CD4-positive, alpha-beta memory T cell (primary cell): ENCODE measurements at places on chromosomes 6 and 20. TPM values are rescaled to one million over a fixed set of nuclear protein-coding genes. Genes with fewer than 3 reads are reported as not detected.

DNA sequence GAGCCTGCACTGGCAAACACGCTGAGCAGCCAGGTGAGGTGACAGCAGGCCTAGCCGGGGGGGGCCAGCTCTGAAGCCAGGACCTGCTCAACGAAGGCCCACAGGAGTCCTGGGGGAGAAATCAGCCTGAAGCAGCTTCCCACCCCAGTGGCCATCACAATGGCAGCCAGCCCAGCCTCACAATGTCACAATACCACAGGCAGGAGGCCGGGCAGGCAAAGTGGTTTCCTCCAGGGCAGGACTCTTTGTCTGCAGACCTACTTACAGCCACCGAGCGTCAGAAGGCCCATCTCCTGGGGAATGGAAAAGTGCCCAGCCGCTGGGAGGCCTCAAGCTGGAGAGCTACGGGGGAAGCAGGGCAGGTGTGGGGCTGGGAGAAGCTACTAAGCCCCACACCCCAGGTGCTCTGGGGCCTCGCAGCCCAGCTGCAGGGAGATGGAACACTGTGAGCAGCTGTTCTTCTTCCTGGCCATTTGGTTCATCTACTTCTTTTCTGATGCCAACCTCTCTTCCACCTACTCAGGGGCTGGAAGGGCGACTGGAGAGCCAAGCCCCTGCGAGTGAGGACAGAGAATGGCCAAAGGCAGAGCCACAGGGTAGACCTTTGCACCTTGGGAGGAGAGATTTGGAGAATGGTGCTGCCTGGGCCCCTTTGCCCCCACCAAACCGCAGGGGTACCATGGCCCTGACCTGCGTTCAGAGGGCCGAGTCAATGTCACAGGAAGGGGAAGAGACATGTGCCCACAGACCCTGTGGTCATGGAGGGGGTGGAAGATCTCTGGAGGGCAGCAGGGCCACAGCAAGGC, 22.3 kb upstream of the AVP start:
- no peak for DNase-seq
- no peak overlapping the region for H3K4me3 ChIP-seq
- peaks cover 5% of the 10 kb centered on the region for H3K36me3 ChIP-seq
- H3K27me3 ChIP-seq = no peaks in the 10 kb centered on the region
- peaks cover 12% of the 10 kb centered on the region for H3K4me1 ChIP-seq
- H3K27ac ChIP-seq = no peak overlapping the region

DNA sequence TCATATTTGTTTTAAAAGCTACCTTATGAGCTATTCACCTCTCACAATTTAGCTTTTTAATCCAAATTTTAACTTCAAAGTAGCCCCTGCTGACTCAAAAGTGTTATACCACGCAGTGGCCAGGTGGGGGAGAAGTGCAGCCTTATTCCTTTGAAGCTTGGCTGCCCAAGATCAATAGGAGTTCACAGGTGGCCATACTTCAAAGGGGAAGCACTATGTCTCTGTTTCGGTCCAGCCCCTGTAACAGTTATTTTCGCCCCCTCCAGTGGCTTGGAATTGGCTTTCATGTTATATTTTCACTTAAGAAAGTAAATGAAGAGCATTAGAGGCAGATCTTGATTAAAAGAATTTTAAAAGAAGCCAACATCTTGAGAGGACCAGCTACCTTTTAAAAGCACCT, 608.4 kb downstream of the EPHA7 start:
- no peak overlapping the region for H3K4me3 ChIP-seq
- no peaks in the 10 kb centered on the region for H3K27me3 ChIP-seq
- no peak overlapping the region for H3K27ac ChIP-seq
- no peaks in the 10 kb centered on the region for H3K36me3 ChIP-seq

DNA sequence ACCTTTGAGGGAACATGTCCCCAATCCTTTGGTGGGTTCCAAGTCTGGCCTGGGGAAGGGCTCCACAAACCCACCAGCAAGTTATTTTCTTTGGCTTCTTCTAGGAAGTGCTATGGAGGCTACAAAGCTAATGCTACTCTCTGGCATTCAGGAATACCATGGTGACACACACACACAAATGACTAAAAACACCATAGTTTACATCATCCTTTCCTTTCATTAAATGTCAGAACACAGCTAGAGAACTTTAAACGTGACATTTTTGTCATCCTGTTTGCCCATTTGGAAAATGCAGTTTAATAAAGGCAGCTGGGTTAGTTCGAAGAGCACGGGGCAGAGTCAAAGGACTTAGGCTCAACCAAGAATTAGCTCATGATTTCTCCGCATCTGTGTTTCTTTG, 40.2 kb upstream of the PROKR2 start:
- no peak for DNase-seq
- no peak overlapping the region for H3K4me3 ChIP-seq
- no peaks in the 10 kb centered on the region for H3K27me3 ChIP-seq
- H3K27ac ChIP-seq = no peak overlapping the region

GRCh38 chr6:148426317-148426977, 83.8 kb downstream of the SASH1 start:
- H3K4me1 ChIP-seq = no peaks in the 10 kb centered on the region
- H3K36me3 ChIP-seq = no peaks in the 10 kb centered on the region
- no peak for DNase-seq
- no peak overlapping the region for H3K27ac ChIP-seq
- H3K4me3 ChIP-seq = no peak overlapping the region
- no peaks in the 10 kb centered on the region for H3K27me3 ChIP-seq

Gene NFATC2
- 64.9 TPM for total RNA-seq

Gene PTPN1
- total RNA-seq = 61.5 TPM

Gene C20orf202
- total RNA-seq = 0.20 TPM
